Activated CD4-positive, alpha-beta T cell treated with anti-CD3 and anti-CD28 coated beads, Interleukin-2, amount 10 ng/mL, durations not matched to agents 24 days and 14 days (primary cell): ENCODE measurements at places on chromosomes 5 and 9.

GRCh38 chr5:23840083-23840482, 332.7 kb downstream of the PRDM9 start:
- H3K4me3 ChIP-seq: no peak overlapping the region
- no peaks in the 10 kb centered on the region for H3K36me3 ChIP-seq
- H3K27me3 ChIP-seq: no peaks in the 10 kb centered on the region
- no peak overlapping the region for H3K27ac ChIP-seq
- DNase-seq: no peak

GRCh38 chr9:89388084-89388867, 70.0 kb downstream of the SECISBP2 start:
- peaks cover 80% of the 10 kb centered on the region for H3K36me3 ChIP-seq
- no peaks in the 10 kb centered on the region for H3K27me3 ChIP-seq
- H3K4me1 ChIP-seq: peaks cover 11% of the 10 kb centered on the region
- H3K4me3 ChIP-seq: no peak overlapping the region
- H3K27ac ChIP-seq: peak overlapping the region; percentile 37

DNA sequence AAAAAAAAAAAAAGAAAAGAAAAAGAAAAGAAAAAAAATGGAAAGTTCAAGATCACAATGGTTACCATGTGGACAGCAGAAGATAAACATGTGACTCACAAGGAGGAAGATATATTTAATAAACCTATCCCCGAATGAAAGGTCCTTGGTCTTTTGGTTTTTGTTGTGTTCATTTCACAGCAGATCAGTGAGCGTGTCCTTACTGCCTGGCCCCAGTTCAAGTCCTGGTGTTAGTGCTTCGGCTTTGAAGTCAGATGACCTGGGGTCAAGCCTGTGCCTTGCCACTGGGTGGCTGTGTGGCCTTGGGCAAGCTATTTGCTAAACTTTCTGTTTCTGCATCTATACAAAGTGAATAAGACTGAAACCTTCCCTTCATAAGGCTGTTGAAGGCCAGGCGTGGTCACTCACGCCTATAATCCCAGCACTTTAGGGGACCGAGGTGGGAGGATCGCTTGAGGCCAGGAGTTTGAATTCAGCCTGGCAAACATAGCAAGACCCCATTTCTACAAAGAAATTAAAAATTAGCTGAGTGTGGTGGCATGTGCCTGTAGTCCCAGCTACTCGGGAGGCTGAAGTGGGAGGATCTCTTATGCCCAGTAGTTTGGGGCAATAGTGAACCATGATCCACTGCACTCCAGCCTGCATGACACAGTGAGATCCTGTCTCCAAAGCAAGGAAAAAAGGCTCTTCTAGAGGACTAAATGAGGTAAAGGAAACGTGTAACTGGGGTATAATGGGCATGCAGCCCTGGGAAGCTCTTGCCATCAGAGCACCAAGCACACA, 94.5 kb upstream of the SPATA31D4 start:
- H3K27ac ChIP-seq: no peak overlapping the region
- no peak overlapping the region for H3K4me3 ChIP-seq
- no peaks in the 10 kb centered on the region for H3K36me3 ChIP-seq
- no peaks in the 10 kb centered on the region for H3K4me1 ChIP-seq
- no peak for DNase-seq

GRCh38 chr5:181168595-181169118, 21.3 kb downstream of the OR2V2 start:
- H3K4me3 ChIP-seq: peak overlapping the region; percentile 5
- peaks cover 61% of the 10 kb centered on the region for H3K4me1 ChIP-seq
- peaks cover 60% of the 10 kb centered on the region for H3K27me3 ChIP-seq
- H3K27ac ChIP-seq: peak overlapping the region; percentile 60
- no peak for DNase-seq

DNA sequence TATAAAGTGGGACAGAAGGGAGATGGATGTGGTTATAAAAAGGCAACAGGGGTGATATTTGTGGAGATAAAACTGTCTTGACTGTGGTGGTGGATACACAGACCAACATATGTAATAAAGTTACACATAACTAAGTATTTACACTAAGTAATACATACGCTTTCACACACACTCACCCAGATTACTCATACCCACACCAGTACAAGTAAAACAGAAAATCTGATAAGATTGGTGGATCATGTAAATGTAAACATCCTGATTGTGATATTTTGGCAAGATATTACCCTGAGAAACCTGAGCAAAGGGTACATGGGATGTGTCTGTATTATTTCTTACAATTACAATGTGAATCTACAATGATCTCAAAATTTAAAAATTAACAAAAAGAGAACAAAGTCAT, 53.3 kb upstream of the SLIT3 start:
- no peak overlapping the region for H3K27ac ChIP-seq
- no peaks in the 10 kb centered on the region for H3K36me3 ChIP-seq
- H3K4me1 ChIP-seq: no peaks in the 10 kb centered on the region
- H3K27me3 ChIP-seq: peaks cover 4% of the 10 kb centered on the region
- H3K4me3 ChIP-seq: no peak overlapping the region
- DNase-seq: no peak

GRCh38 chr5:179608131-179608581, 15.3 kb downstream of the HNRNPH1 start:
- H3K27ac ChIP-seq: peak overlapping the region; percentile 77
- no peaks in the 10 kb centered on the region for H3K27me3 ChIP-seq
- peaks cover 39% of the 10 kb centered on the region for H3K4me1 ChIP-seq
- peak; percentile 91 for DNase-seq
- peak overlapping the region; percentile 30 for H3K4me3 ChIP-seq

GRCh38 chr5:14440223-14440581, 141.4 kb upstream of the OTULINL start:
- H3K36me3 ChIP-seq: peaks cover 2% of the 10 kb centered on the region
- H3K27me3 ChIP-seq: peaks cover 6% of the 10 kb centered on the region
- H3K4me1 ChIP-seq: peaks cover 27% of the 10 kb centered on the region

- H3K4me3 ChIP-seq: no peak overlapping the region
- H3K4me1 ChIP-seq: no peaks in the 10 kb centered on the region
- no peak overlapping the region for H3K27ac ChIP-seq
- no peaks in the 10 kb centered on the region for H3K27me3 ChIP-seq
- no peaks in the 10 kb centered on the region for H3K36me3 ChIP-seq
- DNase-seq: no peak
Observed at GRCh38 chr5:83802686-83803085, 82.0 kb upstream of the HAPLN1 start.

DNA sequence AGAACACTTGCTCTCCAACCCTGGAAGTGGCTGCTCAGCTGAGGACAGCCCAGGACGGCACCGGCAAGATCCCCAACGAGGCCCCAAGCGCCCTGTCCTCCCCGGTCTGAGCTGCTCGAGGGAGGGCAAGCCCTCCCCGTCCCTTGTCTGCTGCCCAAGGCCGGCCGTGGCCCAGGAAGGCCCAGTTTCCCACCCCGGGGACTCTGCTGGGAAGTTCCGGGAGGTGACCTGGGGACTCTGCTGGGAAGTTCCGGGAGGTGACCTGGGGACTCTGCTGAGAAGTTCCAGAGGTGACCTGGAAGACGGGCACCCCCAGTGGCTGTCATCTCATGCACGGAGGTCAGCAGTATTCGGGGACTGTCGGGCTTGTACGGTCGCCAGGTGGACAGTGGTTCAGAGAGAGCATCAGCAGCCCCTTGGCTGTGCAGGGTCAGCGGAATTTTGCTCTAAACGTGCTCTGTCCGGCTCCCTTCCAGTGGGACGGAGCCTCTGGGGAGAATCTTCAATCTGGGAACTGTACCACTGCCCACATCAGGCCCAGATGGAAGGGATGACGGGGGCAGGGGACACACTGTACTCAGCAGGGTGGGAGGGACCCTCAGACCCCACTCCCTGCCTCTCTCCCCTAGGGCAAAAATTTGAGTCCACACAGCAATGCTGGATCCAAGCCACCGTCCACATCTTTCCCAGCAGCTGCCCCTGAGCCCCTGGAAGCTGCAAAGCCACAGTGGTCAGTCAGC, 7.2 kb downstream of the NACC2 start:
- H3K36me3 ChIP-seq: no peaks in the 10 kb centered on the region
- H3K4me3 ChIP-seq: no peak overlapping the region
- H3K27ac ChIP-seq: no peak overlapping the region
- H3K4me1 ChIP-seq: peaks cover 2% of the 10 kb centered on the region

DNA sequence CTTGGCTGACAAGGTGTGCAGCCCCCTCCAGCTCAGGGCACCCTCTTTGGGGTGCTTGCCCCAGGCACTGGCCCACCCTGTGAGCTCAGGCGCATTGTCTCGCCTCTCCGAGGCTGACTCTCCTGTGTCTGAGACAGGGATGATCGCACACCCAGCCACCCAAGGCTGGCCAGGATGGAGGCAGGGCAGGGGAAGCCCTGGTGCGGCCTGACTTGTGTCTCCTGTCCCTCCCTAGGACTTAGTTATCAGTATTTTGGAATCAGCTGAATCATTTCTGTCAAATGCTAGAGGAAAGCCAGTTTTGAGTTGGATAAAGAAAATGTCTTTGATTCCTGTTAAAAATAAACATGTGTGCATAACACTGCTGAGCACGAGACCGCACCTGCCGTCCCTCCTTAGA, 2.5 kb upstream of the DBH start:
- H3K4me3 ChIP-seq: no peak overlapping the region
- no peaks in the 10 kb centered on the region for H3K4me1 ChIP-seq
- no peak overlapping the region for H3K27ac ChIP-seq
- H3K27me3 ChIP-seq: no peaks in the 10 kb centered on the region

DNA sequence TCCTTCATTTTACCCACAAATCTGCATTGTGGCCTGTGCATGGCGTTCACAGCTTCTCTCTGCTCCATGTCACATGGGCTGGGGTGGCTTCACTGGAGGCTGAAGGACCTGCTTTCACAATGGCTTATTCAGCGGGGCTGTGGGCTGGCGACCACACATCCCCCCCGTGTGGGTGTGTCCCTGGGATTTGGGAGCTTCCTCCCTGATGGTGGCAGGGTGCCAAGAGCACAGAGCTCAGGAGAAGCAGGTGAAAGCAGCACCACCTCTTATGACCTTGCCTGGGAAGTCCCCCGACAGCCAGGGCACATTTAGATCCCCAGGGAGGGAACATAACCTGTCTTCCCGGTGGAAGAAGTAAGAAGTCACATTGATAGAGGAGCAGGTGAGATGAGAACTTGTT, 5.0 kb upstream of the MED10 start:
- H3K4me1 ChIP-seq: peaks cover 10% of the 10 kb centered on the region
- no peak overlapping the region for H3K4me3 ChIP-seq
- no peak for DNase-seq
- H3K27ac ChIP-seq: no peak overlapping the region

DNA sequence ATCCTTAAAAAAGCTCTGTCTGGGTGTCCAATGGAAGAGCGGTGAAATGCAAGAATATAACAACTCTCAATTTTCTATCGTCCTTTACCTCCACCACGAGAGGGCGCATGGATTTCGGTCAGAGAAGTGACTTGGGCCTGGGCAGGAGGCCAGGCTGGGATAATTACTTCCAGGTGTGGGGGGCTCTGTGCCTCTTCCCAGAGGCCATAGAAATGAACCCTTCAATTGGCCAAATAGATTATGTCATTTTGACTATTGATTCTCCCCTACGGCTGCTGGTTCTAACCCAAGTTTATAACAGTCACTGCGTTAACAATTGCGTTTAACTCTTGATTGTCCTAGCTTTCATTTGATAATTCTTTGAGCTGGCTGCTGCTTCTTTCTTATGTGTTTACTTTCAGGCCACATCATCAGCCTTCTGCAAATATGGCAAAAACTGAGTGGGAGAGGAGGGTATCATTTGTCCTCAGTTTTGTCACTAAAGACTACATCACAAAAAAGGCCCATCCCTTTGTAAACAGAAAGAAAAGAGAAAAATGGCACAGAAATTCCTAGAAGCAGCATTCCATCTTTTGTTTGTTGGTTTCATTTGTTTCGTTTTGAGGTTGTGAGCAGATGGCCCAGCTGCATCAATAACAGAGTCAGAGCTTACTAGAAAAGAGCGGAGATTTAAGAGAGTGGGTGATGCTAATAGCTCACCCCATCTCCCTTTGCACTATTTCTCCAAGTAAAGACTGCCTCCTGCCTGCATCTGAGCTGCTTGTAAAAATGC, 45.4 kb upstream of the ZFR start:
- no peak overlapping the region for H3K4me3 ChIP-seq
- DNase-seq: peak; percentile 91
- H3K4me1 ChIP-seq: peaks cover 8% of the 10 kb centered on the region
- H3K36me3 ChIP-seq: no peaks in the 10 kb centered on the region
- H3K27ac ChIP-seq: no peak overlapping the region

DNA sequence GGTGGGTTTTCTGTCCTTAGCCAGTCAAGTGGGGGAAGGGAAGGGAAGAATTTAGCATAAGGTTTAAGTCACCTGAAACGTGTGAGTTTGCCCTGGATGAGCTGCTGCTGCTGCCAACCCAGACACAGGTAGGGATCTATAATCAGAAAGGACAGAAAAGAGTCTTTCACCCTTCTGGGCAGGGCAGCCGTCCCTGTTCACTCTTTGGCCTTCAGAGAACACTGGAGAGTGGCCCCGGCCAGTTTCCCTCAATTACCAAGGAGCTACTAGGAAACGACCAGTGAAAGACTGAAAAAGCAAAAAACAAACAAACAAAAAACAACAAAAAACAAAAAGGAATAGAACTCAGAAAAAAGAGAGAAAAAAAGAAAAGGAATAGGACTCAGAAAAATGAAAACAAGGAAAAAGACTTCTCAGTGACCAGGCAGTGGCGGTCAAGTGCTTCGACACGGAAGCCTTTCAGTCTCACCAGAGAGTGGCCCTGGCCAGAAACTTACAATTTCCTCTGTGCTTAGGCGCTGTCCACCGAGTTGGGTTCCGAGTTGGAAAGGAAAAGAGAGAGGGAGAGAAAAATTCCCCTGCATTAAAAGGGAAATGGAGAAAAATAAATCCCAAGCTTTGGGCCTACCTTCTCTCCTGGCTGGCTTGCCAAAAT, 2.5 kb upstream of the GM2A start:
- DNase-seq: no peak
- H3K27ac ChIP-seq: peak overlapping the region; percentile 64
